ENCODE measurements at places on chromosomes 1 and 21.

DNA sequence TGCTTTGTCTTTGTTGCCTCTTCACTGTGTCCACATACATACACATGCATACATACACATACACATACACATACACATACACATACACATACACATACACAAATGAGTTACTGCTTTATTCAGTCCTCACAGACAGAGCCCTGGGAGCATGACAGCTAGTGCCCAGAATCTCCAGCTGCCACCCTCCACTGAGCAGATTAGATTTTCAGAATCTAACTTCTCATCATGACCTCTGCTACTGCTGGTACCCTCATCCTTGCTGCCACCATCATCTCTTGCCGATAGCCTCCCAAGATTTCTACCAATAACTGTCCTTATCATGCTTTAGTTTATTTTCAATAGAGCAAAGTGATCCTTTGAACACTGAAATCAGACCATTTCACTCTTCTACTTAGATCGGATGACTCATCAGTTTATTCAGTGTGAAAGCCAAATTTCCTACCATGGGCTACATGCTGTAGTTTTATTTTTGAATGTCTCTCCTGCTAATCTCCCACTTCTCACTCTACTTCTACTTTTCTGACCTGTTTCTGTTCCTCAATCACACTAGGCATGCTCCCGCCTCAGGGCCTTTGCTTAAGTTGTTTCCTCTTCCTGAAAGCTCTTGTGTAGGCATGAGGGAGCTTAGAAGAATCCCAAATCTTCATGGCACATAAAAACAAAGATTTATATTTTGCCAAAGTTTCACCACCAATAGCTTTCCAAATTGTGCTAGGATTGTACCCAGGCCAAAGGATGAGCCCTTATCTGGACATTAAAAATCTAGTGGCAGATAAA is 43.0 kb downstream of the ATP6V1G3 start:
- DNase-seq, result no peak

DNA sequence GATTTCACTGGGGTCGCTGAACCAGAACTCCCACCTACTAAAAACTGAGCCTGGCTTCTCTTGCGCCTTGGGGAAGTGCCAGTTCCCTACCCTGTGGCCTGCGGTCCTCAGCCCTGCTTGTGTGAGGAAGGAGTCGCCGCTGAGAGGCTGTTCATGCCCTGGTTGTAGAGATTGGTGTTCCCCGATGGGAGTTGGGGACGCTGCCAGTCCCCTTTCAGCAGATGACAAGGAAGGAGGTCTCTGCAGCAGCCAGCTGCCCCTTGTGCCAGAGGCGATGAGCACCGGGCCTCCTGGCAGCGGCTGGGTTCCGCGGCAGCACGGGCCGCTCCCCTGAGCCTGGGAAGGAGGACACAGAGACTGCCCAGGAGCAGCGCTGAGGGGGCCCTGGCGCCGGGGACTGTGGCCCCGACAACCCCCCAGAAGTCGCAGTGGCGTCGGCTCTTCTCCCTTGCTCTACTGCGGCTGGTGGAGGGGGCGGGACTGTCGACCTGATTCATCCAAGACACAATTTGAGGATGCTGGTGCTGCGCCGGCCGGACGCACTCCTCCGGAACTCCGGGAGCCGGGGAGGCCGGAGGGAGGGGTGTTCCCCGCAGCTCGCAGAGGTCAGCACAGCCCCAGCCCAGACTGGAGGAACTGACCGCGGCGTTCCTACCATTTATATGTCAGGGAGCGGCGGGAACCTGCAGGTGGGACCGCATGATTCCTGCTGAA is 12.0 kb upstream of the ADORA3 start:
- DNase-seq, result no peak

DNA sequence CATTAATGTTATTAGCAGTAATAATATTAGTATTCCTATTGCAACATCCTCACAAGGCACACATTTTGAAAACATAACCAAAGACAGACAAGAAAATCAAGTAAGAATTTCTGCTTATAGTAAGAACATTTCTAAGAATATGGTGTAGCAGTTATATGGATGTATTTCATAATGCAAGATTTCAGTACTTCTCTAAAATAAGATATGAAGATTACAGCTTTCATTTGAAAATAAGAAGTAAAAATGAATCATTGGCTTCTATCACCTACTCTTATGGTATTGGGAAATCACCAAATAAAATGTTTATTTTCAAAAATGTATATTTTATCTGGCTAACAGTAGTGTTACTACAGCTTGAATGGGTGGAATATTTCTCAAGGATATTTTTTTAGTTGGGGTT is 103.8 kb upstream of the USP25 start:
- no peak for DNase-seq

GRCh38 chr1:152125834-152126443 is 10.7 kb upstream of the TCHH start:
- DNase-seq, result no peak

GRCh38 chr21:31133243-31133830 is 95.1 kb upstream of the KRTAP19-8 start:
- DNase-seq, result no peak

DNA sequence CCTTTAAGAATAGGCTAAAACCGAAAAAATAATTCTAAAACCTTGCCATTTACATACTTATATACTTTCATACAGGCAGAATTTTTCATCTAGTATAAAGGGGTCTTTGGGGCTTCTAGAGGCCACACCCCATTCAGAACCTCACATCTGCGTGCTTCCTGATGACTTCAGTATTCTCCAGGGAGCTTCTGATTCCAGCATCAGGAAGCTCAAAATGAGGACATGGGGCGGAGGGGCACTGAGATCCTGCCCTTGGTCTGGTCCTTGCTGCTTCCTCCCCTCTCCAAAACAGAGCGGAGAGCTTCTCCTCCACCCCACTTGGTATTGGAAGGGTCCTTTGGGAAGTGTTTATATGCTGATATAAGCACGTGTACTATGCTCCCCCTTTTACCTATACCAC is 13.8 kb downstream of the PAX7 start:
- DNase-seq, result no peak

DNA sequence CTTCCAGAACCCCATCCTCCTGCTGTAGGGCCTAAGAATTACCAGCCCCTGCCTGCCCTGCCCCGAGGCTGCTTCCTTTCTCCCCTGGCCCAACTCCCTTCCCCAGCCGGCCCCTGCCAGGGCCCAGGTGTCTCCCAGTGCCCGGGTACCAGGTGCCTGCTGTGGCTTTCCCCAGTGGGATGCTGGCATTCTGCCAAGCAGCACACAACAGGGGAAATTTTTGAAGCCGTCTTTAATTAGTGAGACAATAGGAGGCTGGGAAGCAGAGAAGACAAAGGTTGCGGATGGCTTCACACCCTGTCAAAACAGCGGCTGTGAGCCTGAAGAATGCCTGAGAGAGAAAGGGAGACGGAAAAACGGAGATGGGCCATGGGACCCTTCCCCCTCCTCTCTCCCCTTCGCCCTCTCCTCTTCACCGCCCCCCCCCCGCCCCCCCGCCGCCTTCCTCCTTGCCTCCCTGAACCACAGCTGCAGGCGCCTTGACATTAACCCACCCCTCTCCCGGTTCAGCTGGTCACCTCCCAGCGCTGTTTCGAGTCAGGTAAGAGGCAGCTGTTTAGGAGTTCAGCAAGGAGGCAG is 33.6 kb downstream of the LRRN2 start:
- DNase-seq, result no peak

GRCh38 chr1:226814751-226815537 is 55.5 kb upstream of the PSEN2 start:
- DNase-seq, result no peak

- DNase-seq, result no peak
Measured at GRCh38 chr1:36572142-36572715, 89.5 kb upstream of the CSF3R start.

DNA sequence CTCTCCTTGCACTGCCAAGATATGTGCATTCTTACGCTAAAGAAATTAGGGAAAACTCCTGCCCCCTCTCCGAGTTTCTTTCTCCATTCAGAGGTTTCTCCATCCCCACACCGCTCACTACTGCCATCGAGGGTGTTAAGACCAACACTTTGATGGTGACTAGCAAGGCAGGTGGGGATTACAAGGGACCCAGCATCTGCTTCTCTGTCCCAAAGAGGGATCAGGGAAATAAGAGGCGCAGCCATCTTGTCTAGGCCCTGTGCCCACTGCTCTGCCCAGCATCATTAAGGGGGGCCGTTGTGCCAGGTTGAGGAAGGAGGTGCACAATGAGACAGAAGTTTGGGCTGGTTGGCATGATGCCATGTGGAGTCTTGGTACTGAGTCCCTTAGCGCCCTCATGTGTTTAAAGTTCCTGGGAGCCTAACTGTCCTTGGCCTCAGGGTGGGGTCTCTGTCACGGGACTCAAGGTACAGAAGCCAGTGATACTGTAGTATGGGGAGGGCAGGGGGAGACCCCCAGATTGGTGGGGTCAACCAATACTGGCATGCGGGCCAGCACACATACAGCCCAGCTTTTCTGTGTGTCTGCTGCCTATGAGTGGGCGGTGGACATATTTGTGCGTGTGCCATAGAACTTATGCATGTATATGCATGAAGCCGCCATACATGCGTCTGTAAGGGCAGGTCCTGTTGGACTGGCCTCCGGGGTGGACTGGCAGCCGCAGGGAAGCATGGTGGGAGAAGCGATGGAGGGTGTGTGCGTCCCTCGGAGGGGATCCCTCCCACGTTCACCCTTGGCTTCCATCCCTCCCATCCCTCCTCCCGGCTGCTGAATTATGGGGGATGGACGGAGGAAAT is 5.5 kb downstream of the EFNA3 start:
- no peak for DNase-seq

GRCh38 chr1:42143896-42144710 is 9.1 kb upstream of the GUCA2B start:
- DNase-seq, result no peak

GRCh38 chr1:224333939-224334786 is 4.2 kb upstream of the NVL start:
- no peak for DNase-seq

DNA sequence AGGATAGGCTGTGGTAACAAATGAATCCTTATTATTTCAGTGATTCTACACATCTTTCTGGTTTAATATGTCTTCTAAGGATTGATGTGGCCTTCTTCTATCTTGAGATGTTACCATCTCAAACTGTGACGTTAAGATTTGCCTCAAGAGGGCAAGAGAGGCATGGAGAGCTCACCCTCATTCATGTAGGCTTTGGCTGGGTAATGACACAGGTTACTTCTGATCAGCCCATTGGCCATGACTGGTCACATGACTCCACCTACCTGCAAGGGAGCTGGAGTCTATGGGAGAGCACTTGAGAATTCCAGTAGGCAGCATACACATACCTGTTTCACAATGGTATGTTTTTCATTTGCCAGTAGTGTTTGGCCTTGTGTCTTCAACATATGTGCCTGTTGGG is 30.0 kb downstream of the CACHD1 start:
- no peak for DNase-seq

DNA sequence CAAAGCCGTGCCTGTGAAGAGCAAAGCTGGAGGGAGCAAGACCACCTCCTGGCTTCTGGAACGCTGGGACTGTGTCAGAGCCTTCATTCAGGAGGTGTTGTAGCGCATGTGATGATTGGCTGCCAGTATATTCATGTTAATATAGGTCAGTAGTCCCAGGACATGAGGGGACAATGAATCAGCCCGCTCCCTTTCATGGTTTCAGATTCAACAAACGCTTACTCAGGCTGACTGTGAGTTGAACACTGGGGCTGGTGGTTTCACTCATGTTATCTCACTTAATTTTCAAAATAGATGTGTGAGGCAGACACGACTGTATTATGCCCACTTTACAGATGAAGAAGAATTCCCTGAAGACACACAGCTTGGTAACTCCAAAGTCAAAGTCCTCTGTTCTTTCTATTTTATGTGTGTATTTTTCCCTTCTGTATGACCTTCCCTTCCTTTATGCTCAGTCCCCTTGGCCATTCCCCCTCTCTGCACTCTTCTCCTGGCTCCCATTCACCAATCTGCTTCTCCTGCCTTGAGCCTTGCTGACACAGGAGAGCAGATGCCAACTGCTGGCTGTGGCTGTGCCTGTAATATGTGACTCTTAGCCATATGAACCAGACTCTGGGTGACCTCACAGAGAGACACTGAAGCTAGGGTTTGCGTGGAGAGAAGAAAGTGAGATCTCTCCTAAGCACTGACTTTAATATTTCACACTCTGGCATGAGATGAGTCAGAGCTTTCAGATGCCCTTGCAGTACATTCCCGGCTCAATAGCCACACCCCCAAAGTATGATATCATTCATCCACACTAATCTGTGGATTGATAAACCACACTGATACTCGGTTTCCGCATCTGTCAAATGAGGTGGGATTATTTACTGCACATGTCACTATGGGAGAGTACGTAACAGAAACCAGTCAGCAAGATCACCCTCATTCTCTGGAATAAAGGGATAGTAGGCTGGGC is 31.4 kb upstream of the KIRREL1 start:
- DNase-seq, result no peak

DNA sequence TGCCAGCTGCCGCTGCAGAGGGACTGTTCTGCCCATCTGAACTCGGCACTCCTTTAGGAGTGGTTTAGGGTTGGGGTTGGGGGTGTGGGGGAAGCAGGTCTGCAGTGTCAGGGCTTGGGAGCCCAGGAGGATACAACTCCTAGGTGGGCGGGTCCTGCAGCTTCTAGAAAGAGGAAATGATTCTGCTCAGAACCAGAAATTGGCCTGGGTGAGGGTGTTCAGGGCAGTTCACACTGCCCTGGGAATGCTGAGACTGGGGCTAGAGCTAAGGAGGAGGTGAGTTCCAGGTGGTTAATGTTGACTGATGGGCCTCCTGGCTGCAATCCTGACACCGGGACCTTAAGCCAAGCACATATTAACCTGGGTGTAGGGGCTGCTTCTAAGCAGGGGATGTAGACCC is 4.8 kb upstream of the SLC26A9 start:
- no peak for DNase-seq

DNA sequence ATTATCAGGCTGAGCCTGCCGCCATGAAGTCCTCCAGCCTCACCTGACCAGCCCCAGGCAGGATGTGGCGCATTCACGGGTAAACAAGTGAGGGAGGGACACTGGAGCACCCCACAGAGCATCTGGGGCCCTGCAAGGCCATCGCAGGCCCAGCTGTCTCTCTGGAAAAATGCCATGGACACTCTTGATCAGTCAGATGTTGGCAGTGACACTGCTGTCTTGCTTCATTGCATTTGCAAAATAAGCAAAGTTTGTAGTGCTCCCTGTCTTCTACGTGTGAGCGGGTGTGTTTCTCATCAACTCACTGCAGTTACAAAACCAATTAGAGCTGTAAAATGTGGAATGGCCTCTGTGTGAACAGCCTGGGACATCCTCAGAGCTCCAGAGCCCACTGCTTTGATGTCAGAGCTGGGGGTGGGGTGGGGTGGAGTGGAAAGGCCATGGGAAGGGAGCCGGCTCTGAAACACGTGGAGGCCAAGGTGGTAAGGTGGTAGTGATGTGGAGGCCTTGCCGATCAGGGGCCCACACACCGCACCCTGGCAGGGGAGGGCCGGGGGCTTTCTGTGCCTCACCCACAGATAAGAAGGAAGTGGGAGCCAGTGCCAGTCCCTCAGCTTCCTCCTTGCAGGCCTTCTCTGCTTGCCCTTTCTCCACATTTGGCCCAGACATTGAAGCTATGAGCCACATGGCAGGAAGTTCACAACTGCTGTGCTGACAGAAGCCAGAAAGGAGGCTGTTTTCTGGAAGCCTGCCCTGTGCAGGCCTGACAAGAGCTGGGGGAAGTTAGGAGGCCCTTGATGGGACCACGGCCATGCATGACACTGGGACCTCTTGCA is 254.9 kb downstream of the RHOU start:
- DNase-seq, result no peak

GRCh38 chr1:246724016-246724730 is at the start of gene SCCPDH:
SCCPDH (plus strand) TSS chr1:246724409; CDS start chr1:246724423, 14 bp downstream.
- DNase-seq, result peak; percentile 82

- no peak for DNase-seq
Measured at GRCh38 chr1:92244376-92244775, 26.7 kb downstream of the C1orf146 start.

Data from nephron progenitor cell (in vitro differentiated cells).